Stimulated activated CD4-positive, alpha-beta T cell treated with anti-CD3 and anti-CD28 coated beads, Interleukin-15, amount 100 ng/mL, for 24 hours (primary cell): ENCODE measurements at places on chromosomes 5 and 9.

DNA sequence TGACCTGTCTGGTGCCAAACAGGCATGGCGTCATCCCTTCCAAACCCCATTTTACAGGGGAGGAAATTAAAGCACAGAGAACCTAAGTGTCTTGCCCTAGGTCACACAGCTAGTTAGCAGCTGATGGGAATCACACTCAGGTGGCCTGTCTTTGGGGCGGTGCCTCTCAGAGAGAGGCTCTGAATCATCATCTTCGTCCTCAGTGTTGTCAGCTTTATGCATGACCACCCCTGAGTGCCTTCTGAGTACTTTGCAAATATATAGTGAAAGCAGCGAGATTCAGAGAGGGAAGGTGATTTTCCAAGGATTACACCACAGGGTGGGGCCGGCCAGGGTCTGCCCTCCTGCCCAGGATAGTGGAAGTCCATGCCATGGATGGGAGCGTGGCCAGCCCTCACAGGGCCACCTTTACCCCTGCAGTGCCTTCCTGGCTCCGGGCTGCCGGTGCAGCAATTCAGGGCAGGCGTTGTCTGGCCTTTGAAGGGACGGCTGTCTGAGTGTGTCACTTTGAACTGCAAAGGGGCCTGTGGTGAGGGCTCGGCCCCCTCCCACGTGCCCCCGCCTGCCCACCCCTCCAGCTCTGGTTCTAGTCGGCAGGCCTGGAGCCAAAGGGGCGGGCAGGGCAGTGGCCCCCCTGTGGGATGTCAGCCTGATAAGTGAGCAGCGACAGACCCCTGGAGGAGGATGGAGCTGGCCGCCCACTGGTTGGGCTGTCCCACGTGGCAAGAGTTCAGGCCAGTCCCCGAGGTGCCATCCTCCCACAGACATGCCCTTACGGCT is 16.9 kb downstream of the LMX1B start:
- DNase-seq = no peak

GRCh38 chr5:149857499-149857898 is 87.1 kb downstream of the PDE6A start:
- no peak for DNase-seq

GRCh38 chr5:33491941-33492340 is 51.2 kb downstream of the TARS1 start:
- no peak for DNase-seq

DNA sequence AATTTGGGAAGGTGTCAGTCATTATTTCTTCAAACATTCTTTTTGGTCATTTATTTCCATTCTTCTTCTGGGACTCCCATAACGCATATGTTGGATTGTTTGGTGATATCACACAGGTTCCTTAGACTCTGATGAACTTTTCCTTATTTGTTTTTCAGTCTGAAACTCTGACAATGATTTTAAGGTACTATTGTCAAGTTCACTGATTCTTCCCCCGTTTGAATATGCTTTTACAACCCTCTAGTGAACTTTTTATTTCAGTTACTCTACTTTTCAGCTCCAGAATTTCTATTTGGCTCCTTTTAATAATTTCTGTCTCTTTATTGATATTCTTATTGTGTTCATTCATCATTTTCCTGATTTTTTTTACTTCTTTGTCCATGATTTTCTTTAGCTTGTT is 92.5 kb upstream of the RORB start:
- DNase-seq = no peak

DNA sequence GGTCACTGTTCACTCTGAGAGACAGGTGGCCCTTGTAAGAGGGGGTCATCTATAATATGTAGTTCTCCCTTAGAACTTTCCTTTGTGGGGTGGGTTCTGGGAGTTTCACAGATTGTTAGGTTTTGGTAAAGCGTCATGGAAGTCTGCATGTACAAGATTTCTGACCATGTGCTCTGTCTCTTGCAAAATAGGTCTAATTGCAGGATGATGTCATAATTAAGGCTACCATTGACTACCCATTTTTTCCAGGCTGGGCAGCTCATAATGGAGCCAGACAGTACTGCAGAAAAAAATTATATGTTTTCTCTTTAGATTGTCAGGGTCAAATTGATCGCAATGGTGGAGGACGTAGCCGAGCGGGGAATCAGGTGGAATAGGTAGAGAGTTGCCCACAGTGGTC is 3.7 kb upstream of the GM2A start:
- no peak for DNase-seq
